Lung microvascular endothelial cell (primary cell): ENCODE measurements at places on chromosomes 2 and 18.
A peak's percentile ranks its signal among the peaks of the same experiment; 100 is the strongest.

DNA sequence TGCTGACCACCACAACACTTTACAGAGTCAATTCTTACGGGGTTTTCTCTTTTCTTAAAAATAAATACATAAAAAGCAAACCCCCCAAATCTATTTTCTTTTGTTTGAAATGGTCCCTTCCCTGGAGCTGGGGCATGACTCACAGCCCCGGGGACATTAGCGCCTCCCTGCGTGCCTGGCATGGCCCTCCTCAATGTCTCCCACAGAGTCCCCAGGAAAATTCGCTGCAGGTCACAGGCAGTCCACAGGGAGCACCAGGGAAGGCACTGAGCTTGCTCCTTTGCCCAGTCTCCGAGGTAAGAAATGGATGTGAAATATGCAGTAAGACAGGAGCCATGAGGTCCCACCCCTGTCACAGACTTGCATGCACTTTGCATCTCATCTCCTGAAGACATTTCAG, 142.5 kb downstream of the LAMA1 start:
- no peak for DNase-seq

- DNase-seq, result no peak
Observed at GRCh38 chr18:7809455-7809854, 242.3 kb downstream of the PTPRM start.

DNA sequence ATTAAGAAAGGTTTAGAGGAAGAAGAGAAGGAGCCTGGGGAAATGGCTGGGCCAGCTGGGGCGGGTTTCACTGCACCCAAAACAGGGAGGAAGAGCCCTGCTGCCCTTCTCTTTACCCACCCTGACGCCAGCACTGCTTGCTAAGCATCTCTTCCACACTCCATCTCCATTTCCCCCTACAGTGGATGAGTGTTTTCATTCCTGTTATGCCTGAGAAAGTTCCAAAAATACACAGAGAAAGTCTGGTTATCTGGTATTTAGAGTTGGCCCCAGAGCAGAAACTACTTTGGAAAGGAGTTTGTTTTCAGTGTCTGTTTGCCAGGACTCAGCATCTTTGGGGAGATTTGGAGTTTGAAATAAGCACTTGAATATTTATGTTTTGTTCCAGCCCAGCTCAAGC, 451.0 kb downstream of the SLC4A3 start:
- no peak for DNase-seq

GRCh38 chr2:52117299-52117698, 1085.4 kb upstream of the NRXN1 start:
- no peak for DNase-seq

DNA sequence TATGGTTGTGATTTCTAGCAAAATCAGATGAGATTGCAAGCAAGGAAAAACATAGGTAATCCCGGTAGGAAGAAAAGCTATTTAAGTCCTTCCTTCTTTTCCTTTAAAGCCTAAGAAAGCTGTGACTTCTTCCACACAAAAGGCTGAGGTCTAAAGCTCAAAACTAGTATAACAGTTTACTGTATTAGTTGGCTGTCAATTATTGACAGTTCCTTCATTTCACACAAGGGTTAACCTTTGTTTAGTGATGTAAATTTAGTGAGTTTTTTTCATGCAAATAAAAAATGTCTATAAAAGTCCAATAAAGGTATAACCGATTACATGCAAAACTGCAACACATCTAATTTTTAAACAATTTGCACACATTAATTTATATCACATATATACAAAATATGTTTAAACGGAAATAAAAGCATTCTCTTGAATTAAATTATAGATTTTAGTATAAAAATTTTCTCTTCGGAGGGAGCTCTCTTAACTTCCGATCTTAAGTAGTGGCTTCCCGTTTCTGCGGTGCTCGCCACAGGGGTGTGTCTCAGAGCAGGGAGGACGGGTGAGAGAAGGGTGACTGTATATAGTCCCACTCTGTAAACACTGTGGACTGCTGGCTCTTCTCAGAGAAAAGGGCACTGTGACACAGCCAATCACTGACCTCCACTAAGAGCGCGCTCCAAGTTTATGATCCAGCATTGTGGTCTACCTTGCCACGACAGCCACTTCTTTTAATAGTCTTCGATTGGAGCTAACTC, 33.4 kb downstream of the TTR start:
- no peak for DNase-seq

- no peak for DNase-seq
Observed at GRCh38 chr2:189024901-189025618, 50.9 kb downstream of the COL3A1 start.

GRCh38 chr18:37135177-37135576, 306.2 kb downstream of the KIAA1328 start:
- no peak for DNase-seq

DNA sequence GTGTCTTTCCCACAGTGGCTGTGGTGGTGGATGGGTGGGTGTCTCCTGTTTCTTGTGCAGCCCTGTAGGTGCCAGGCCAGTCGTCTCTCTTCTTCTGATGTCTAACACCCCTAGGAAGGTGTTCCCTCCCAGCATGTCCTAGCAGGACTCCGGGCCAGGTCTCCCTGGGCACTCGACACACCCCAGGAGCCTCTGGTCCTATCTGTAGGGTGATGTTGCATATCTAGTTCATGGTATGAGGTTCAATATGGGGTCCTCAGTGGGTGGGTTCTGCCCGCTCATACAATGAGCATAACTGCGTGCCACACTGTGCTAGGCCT, 14.4 kb downstream of the NGEF start:
- no peak for DNase-seq

DNA sequence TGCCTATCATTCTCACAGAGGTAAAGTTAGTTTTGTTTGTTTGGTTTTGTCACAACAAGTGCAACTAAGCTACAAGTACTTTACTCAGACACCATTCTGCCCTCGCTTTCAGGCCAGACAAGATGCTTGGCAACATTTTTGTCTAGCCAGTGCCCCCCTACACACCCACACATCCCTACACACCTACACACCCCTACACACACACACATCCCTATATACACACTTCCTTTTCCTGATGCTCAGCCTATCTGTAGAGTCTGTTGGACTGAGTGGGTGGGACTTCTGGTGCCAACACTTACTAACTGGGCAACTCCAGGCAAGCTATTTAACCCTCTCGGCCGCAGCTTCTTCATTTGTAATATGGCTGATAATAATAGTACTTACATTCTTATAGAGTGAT, 161.4 kb downstream of the ALK start:
- no peak for DNase-seq

DNA sequence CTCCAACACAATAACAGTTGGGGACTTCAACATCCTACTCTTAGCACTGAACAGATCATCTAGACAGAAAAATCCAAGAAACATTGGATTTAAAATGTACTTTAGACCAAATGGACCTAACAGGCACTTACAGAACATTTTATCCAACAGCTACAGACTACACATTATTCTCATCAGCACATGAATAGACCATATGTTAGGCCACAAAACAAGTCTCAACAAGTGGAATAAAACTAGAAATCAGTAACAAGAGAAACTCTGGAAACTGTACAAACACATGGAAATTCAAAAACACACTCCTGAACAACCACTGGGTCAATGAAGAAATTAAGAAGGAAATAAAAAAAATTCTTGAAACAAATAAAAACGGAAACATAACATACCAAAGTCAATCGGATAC, 117.5 kb downstream of the ACVR1 start:
- DNase-seq, result no peak

DNA sequence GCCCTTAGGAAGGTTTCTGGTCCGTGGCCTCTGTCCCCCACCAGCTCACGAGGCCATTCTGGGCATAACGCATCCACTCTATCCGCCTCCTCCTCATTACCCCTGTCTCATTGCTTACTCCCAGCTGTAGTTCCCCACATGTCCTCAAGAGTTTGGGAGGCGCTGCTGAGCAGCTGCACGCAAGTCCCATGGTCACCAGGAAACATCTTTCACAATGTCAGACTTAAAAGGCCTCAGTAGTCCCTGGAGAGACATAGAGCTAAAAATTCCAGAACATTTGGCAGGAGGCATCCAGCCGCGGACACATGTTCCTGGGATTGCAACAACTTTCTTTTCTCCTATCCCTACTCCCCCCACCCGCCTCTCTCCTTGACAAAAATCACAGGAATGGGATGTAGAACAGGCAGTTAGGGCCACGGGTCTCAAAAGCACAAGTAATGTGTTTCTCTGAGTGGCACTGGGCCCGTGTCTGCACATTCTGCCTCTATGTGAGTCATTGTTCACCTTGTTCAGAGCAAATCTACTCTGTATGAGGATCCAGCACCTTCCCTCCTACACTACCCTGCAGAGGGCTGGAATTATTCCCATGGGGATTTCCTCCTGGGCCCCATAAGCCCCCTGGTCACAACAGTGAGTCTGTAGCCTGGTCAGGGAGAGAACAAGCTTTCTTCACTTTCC, 8.1 kb downstream of the LBH start:
- peak; percentile 70 for DNase-seq

DNA sequence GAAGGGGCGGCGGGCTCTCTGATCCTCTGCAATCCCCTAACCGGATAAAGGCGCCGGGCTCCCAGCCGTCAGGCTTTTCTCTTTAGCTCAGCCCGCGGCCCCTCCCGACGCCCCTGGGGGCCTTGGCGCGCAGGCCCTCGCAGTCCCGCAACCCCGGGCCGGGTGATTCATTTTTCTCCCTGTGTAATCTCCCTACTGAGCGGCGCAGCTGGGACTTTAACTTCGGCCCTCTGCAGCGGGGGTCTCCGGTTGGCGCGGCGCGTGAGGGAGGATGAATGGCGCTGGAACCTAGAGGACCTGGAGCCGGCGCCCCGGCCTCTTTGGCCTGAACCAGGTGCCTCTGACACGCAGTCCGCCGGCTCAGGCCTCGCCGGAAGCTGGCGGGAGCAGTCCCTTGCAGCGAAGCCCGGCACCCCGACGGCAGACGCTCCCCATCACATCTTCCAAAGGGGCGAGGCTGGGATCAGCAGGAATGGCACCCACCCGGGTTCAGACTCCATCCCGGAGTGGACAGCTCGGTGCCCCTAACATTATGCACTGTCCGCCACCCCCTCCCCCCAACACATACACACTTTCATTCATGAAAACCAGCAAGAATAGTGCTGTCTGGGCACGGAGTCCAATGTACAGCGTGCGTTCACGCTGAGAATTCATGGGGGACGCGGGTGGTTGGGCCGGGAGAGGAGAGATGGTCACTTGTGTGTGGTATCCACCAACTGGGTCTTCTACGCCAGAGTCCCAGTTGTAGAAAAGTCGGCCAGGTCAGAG, 1.2 kb downstream of the CNGA3 start:
- no peak for DNase-seq

GRCh38 chr2:121018136-121019061, 266.6 kb downstream of the TFCP2L1 start:
- peak; percentile 15 for DNase-seq

DNA sequence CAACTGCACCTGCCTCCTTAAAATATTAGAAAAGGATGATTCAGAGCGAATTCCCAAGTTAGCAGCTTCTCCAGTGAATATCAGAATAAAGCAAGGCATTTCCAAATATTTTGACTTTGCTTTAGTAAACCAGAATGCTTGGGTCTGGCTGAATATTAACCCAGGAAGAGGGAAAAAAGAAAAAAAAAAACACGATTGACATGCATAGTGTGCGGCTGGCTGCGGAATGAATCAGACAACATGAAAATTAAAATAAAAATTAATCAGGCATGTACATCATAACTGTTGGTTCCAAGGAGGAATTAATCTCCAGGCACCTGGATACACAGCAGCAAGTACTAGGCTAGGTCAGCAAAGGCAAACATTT, 105.8 kb upstream of the NCKAP5 start:
- no peak for DNase-seq

DNA sequence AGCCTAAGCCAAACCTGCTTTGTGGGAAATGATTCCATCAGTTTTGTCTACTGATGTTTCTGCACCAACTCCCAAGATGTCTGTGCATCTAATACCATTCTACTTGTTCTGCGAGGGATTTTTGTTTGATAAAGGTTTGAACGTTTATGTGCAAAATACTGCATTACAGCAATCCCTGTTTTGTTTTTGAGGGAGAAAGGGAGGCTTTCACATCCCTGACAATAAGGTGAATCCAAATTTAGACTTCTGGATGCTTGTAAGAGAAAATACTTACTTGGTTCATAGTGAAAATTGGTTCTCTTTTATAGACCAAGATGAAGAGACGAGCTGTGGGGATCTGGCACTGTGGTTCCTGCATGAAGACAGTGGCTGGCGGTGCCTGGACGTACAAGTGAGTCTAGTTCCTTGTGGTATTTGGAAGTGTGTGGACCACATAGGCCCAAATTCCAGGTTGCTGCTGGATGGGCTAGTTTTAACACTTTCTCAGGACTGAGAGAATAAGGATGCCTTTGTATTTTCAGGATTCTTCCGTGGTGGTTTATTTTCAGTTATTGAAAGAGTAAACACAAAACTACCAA, 1.1 kb downstream of the RPL37A start:
- no peak for DNase-seq

DNA sequence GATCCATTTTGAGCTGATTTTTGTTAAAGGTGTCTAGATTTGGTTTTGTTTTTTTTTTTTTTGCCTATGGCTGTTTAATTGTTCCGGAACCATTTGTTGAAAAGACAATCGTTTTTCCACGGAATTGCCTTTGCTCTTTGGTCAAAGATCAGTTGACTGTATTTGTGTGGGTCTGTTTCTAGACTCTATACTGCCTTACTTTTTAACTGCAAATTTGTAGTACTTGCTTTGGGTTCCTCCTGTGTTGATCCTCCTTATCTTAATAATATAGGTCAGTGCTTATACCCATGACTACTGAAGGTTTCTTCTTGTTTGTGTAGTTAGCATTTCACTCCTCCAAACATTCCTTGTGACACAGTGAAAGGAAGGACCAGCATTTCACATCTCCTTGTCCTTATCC, 30.4 kb downstream of the CERS6 start:
- no peak for DNase-seq

DNA sequence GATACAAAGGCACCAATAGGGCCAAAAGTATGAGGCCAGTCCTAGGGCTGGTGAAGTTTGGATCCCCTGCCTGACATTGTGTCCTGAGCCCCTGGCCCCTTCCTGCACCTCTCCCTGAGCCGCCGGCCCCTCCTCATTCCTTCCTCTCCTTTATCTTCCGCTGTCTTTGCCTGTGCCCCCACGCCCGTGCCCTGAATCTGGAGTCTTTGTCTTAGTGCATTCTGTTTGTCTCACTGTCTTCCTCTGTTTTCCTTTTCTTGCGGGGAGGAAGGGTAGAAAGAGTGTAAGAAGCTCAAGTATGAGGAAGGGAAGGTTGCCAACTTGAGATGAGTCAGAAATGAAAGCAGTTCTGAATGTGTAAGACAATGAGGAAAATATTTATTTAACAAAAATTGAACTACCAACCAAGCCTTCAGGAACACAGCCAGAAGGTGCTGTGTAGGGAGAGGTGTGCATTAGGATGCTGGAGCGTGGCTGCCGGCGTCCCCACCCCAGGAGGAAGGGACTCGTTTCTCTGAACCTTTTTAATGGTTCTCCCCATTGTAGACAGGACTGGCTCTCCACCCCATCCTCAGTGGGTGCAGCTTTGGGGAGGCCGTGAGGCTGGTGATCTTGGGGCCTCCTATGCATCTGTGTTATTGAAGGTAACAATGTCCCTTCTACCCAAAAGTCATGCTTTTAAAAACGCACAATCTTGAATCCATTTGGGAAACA, 133.1 kb downstream of the NEDD4L start:
- DNase-seq, result no peak

- DNase-seq, result no peak
Observed at GRCh38 chr2:56416500-56417176, 232.8 kb downstream of the CCDC85A start.
